ENCODE measurements at places on chromosomes 4 and X. TPM values are rescaled to one million over a fixed set of nuclear protein-coding genes. Genes with fewer than 3 reads are reported as not detected.

- DNase-seq: no peak
These were observed 521.9 kb upstream of the BOD1L1 start for GRCh38 chr4:14149176-14150053.

DNA sequence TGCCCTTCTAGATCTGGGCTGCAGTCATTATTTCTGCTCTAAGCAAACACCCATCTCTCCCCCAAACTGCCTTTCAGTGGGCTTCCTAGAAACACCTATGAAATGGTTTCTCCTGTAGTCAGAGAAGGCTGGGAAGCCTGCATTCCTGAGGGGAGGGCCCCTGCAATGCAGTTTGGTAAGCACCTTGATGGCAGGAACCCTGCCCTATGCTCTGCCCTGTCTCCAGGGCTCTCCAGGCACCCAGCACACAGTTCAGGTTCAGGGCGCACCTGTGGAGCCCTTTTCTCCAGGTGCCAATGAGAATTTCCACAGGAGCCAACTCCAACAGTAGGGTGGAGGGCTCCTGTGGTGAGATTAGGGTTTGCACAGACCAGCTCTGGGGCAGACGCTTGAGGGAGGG lies 69.1 kb upstream of the FBXW7 start:
- DNase-seq: no peak

Gene TMEM271
- not detected for total RNA-seq

DNA sequence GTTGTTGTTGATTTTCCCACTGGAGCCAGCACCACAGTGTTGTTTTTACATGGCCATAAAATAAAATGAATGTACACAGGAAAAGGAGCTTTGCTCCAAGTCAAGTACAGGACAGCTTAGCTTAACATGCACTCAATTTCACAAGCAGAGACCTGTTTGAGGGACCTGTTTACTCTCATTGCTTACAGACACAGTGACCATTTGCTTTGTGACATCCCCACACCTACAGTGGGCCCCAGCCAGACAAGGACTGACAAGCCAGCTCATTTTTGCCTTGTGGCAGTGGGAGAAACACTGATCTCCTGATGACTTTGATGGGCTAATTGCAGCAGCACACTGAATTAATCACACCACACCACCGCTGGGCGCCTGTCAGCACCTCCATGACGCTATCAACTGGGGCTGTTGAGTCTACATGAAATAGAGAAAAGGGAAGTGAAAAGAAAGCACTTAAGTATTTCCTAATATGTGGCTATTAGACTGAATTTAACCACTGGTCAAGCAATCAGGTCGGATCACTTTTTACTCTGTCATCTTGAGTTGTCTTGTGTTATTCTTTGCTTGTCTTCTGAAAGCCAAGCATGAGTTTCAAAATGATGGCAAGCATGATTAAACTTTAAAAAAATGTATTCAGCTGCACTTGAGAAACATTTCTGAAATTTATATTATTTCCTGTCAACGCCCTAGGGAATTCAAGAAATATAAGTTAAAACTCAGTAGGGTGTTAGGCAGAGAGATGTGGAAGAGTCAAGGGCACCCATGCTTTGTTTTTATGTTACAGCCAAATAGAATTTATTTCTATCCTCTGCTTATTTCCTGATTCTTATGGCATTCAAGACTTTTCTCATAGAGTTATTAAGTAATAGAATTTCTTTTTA lies 557.7 kb downstream of the RAB28 start:
- no peak for DNase-seq

- DNase-seq: no peak
These were observed 41.1 kb upstream of the IBSP start for GRCh38 chr4:87758270-87758669.

Gene SCML1
- 26.4 TPM for total RNA-seq

DNA sequence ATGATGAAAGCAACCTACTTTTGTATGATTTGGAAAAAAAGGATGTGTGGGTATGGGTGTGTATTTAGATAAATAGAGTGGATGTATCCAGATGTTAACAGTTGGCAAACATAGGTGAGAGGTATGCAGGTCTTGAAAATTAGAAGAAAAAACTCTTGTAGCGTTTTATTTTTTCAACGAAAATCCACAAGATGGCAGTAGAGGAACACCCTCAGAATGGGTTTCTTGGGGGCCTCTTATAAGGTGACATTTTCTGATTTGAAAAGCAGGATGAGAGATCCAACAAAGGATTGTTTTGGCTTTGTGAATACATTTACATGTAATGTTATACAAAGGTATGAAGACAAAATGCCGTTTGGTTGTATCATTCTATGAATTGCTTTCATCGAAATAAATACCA lies 68.3 kb downstream of the FMR1NB start:
- DNase-seq: peak; percentile 32

GRCh38 chr4:178937130-178937529 lies 1494.9 kb upstream of the AGA start:
- peak; percentile 45 for DNase-seq

DNA sequence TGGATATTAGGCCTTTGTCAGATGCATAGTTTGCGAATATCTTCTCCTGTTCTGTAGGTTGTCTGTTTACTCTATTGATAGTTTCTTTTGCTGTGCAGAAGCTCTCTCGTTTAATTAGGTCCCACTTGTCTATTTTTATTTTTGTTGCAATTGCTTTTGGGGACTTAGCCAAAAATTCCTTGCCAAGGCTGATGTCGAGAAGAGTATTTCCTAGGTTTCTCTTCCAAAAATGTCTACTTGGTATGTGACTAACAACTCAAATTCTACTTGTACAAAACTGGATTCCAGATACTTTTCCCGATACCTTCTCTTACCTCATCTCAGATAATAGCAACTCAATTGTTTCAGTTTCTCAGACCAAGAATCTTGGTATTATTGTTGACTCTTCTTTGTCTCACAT lies 142.4 kb upstream of the GLRA2 start:
- no peak for DNase-seq

DNA sequence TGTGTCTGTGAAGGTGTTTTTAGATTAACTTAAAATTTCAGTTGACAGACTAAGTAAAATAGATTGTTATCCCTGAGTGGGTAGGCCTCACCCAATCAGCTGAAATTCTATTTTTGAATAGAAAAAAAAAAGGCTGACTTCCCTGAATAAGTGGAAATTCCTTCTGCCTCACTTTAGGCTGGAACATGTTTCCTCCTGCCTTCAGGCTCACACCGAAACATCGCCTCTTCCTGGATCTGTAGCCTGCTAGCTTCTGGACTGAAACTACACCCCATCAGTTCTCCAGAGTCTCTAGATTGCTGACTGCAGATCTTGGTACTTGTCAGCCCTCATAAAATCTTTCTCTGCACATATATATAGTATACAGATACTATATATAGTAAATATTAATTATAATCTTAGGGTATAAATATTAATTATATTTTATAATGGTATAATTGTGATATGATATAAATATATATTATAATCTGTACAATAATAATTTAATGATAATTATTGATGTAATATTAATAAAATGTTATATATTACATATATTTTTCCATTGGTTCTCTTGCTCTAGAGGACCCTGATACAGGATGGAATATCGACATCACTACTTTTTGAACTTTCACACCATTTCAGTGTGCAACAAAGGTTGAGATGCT lies 13.7 kb upstream of the SLIT2 start:
- DNase-seq: no peak

- DNase-seq: no peak
These were observed 15.9 kb upstream of the XKRX start for GRCh38 chrX:100944601-100945000.

DNA sequence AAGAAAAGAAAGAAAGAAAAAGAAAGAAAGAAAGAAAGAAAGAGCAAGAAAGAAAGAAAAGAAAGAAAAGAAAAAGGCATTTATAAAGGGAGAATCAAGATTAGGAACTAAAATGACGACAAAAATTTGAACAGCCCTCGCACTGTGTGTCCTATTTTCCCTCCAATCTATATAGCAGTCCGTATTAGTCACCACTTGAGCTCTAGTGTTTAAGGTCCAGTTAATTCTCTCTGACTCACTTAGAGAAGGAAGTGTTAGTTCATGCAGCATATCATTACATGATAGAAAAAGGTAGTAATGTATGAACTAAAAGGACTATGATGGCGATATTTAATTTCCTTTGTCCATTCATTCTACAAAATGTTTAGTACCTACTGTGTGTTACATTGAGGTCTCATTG lies 122.7 kb downstream of the CBLL2 start:
- peak; percentile 79 for DNase-seq

- DNase-seq: no peak
These were observed 714.1 kb downstream of the FAT4 start for GRCh38 chr4:126028876-126029275.

DNA sequence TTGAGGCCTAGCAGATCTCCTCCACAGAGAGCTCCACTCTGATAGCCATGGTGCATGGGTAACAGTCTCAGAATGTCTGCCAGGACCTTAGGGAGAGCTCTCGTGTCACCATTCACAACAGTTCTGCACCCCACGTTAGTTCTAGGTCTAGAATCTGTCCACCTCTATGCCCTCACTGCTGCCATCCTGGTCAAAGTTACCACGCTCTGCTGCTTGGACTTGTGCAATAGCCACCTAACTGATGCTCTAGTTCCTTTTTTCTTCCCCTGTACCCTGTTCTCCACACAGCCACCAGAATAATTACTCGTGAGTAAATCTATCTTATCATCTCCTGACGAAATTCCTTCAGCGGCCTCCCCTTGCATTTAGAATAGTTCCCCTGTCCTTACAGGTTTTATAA lies 268.8 kb upstream of the GATB start:
- DNase-seq: no peak

GRCh38 chr4:113122066-113122465 lies 72.6 kb downstream of the ANK2 start:
- DNase-seq: no peak

Gene FGG
- total RNA-seq: not detected

DNA sequence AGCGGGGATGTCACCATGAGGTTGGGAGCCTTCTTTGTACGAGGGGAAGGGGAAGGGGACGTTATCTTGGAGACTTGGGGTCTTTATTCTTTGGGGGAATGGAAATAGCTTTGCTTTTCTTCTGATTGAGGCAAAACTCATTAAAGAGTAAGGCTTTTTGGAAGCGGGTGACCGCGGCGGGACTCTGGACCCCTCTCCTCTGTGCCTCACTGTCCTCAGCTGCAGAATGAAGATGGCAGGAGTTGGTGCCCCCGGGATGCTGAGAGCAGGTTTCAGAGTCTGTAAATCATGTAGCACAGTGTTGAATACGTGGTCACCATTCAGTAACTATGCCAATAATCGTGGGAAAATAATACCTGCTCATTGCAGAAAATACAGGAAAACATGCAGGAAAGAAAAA lies 32.1 kb downstream of the HTT-AS start:
- no peak for DNase-seq

DNA sequence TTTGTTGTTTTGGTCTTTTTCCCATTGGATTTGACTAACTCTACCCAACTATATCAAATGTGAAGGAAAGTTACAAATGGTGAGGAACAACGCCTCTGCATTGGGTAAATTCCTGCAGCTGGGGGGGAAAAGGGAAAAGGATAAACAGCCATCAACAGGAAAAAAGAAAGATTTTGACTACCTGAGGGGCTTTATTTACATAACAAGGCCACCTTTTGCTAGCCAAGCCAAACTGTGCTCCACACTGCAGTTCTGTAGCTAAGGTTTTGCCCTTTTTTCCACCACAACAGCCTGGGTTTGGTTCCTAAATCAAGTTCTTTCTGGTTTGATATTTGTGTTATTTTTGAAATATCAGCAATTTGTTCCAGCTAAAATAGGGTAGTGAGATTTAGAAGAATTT lies 40.8 kb downstream of the RHOXF2B start:
- no peak for DNase-seq

- no peak for DNase-seq
These were observed 38.4 kb downstream of the SPARCL1 start for GRCh38 chr4:87490664-87491369.

GRCh38 chr4:3236326-3236878 lies 12.6 kb upstream of the MSANTD1 start:
- DNase-seq: no peak

Gene ARX
- 0.03 TPM for total RNA-seq

Gene SHROOM4
- total RNA-seq: not detected

DNA sequence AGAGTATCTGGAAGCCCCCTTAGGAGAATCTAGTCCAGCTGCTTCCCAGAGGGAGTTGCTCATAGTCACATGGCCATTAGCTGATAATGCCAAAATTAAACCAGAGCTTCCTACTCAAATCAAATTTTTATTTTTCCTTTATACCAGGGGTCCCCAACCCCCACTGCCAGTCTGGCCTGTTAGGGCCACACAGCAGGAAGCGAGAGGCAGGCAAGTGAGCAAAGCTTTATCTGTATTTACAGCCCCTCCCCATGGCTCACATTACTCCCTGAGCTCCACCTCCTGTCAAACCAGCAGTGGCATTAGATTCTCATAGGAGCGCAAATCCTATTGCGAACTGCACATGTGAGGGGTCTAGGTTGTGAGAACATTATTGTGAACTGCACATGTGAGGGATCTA lies 19.2 kb upstream of the TNIP3 start:
- no peak for DNase-seq

DNA sequence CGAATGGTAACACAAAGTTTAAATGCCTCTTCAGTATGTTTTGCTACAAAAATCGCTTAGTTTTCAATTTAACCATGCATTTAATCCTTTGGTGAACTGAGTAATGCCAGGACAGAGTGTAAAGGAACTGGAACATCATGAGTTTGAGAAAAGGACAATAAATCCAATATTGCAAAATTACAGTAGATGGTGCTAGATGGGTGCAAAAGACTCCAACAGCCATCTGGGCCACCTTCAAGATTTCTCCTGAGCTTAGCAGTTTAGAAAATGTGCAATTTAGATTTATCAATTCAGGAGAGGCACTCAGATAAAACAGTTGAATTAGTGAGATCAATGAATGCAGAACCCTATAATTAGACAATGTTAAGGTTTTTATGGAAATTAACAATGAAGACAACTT lies 33.2 kb upstream of the MID1IP1 start:
- DNase-seq: no peak

Gene HERC6
- 6.2 TPM for total RNA-seq

Gene ADGRG2
- 6.5 TPM for total RNA-seq

- DNase-seq: no peak
These were observed 34.8 kb downstream of the ASMT start for GRCh38 chrX:1649621-1650020.

DNA sequence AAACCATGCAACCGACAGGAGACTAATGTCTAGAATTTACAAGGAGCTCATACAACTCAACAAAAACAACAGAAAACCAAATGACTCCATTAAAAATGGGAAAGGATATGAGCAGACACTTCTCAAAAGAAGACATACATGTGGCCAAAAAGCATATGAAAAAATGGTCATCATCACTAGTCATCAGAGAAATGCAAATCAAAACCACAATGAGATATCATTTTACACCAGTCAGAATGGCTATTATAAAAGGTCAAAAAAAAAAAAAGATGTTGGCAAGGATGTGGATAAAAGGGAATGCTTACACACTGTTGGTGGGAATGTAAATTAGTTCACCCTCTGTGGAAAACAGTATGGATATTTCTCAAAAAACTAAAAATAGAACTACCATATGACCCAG lies 50.5 kb upstream of the CHRDL1 start:
- DNase-seq: no peak

Gene ARMCX4
- total RNA-seq: not detected

- peak; percentile 19 for DNase-seq
These were observed 127.2 kb downstream of the FBXW7 start for GRCh38 chr4:152408514-152409327.

Gene ADH1A
- not detected for total RNA-seq

Data from A172 (cell line).